ENCODE measurements at places on chromosomes 12 and 14.

- no peak for DNase-seq
Observed at GRCh38 chr14:27557445-27557844, 959.6 kb upstream of the NOVA1 start.

DNA sequence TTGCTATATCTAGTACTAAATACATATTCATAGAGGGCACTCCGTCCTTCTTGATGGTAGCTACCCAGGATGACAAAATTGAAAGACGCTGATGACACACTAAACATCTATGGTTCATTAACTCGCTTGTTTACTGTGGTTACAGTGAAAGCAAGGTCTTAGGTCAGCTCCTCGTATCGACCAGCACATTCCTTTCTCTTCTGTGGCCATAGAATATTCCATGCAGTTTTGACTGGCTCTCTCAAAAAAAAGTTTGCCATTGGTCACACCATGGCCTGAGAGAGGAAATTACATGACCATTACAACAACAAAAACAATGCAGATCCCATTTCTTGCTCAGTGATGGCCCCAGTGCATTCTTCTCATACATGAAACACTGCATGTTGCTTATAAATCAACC lies 411.4 kb upstream of the SOX5 start:
- no peak for DNase-seq

GRCh38 chr12:105888696-105889095 lies 250.1 kb downstream of the NUAK1 start:
- no peak for DNase-seq

GRCh38 chr12:116324654-116325335 lies 47.3 kb upstream of the MED13L start:
- DNase-seq, result no peak

- no peak for DNase-seq
Observed at GRCh38 chr12:26034371-26035142, 76.1 kb downstream of the RASSF8 start.

GRCh38 chr12:9615420-9616136 lies 7.9 kb upstream of the KLRB1 start:
- no peak for DNase-seq

DNA sequence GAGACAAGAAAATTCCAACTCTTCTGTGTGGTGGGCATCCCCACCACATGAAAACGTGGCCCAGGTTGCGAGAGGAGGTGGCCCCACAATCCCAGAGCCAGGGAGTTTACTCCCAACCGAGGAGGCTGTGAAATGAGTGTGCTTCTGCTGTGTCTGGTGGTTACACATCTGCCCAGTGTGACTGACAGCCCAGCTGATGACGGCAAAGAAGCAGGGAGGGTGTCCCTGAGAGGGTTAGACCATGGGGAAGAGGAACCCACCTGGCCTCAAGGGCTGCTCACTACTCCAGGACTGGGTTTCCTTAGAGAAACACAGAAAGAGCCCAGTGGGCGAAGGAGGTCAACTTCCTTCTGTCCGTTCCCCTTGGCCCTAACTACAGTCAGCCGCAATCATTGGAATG lies 24.6 kb downstream of the ZFP36L1 start:
- DNase-seq, result no peak

DNA sequence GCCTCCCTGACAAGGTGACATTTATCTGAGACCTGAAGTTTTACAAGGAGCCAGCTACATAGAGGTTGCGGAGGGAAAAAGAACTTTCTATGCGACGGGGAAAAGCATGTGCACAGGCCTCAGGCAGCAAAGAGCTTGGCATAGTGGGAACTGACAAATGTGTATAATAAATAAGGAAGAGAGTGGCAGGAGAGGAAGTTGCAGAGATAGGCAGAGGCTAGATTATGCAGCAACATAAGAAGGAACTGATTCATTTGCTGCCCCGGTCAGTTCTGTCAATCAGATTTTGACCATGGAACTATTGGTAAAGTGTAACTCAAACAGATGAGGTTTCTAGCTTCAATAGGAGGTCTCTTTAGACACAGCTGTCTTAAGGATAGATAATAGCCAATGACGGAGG lies 33.7 kb upstream of the RIC8B start:
- DNase-seq, result no peak

- no peak for DNase-seq
Observed at GRCh38 chr12:104232609-104233280, 17.2 kb downstream of the TXNRD1 start.

GRCh38 chr12:122965851-122966742 lies at the start of gene ABCB9:
Gene ABCB9 (minus strand): TSS chr12:122966463. CDS start chr12:122960235, 6,228 bp downstream.
- DNase-seq, result peak; percentile 82

- DNase-seq, result no peak
Observed at GRCh38 chr14:97806891-97807290, 1009.7 kb downstream of the VRK1 start.

GRCh38 chr14:54026671-54027070 lies 70.0 kb upstream of the BMP4 start:
- peak; percentile 50 for DNase-seq

GRCh38 chr12:33830070-33830469 lies 192.2 kb upstream of the ALG10 start:
- DNase-seq, result no peak

GRCh38 chr12:105931762-105932570 lies 206.8 kb downstream of the NUAK1 start:
- DNase-seq, result no peak

- no peak for DNase-seq
Observed at GRCh38 chr14:54942913-54943312, 40.3 kb upstream of the GCH1 start.

DNA sequence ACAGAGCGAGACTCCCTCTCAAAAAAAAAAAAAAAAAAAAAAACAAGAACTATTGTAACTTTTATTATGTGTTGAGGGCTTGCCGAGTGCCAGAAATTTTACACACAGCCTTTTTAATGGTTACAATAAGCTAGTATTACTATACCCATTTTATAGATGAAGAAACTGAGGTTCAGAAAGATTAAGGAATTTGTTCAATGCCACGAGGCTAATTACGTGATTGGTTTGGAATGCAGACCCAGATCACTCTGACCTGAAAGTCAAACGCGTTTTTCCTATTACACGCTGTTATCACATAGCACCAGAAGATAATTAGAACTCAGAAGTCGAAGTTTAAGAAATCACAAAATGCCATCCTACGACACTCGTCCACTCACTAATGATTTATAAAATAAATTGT lies 48.9 kb upstream of the RAP1B start:
- no peak for DNase-seq

DNA sequence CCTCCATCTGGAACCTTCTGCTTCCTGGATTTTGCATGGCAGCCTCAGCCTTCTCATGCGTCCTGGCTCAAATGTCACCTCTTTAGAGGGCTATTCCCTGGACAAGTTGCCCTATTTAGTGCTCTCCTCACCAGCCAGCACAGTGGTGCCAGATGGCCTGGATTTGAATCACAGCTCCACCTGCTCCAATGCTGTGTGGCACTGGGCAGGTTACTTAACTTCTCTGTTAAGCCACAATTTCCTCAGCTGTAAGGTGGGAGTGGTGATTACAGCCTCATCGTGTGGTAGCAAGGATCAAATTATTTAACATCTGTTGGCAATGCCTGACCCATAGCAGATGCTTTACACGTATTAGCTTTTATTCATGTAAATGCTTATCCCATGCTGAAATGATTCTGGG lies 16.7 kb upstream of the POP5 start:
- DNase-seq, result no peak

DNA sequence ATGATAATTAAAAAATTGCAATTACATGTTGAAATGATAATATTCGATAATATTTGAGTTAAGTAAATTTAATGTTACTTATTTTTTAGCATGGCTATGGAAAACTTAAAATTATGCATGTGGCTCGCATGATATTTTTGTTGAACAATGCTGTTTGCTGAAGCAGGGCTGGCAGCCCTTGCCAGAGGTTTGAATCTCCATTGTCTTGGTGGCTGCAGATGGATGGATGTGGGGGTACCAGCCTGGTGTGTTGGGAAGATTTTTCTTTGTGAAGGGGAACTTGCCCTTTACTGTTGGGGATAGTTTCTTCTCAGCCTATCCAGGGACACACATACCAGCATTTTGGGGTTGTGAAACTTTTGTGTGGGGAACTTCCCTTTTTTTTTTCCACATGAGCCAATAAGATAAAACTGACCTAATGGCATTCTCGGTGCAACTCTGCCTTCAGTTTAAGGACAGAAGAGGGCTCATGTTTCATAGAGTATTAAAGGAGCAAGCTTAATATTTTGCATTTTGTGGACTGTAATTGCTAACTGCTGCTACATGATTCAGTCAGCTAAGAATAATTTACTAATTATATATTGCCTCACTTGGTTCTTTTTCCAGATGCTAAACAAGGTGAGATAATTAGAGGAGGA lies 8.8 kb downstream of the RASSF3 start:
- no peak for DNase-seq

DNA sequence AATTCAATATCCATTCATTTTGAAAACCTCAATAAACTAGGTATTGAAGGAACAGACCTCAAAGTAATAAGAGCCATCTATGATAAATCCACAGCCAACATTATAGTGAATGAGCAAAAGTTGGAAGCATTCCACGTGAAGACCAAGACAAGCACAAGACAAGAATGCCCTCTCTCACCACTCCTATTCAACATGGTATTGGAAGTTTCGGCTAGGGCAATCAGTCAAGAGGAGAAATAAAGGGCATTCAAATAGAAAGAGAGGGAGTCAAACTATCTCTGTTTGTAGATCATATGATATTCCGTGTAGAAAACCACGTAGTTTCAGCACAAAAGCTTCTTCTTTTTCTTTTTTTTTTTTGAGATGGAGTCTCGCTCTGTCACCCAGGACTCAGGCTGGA lies 550.3 kb downstream of the FSCB start:
- no peak for DNase-seq

DNA sequence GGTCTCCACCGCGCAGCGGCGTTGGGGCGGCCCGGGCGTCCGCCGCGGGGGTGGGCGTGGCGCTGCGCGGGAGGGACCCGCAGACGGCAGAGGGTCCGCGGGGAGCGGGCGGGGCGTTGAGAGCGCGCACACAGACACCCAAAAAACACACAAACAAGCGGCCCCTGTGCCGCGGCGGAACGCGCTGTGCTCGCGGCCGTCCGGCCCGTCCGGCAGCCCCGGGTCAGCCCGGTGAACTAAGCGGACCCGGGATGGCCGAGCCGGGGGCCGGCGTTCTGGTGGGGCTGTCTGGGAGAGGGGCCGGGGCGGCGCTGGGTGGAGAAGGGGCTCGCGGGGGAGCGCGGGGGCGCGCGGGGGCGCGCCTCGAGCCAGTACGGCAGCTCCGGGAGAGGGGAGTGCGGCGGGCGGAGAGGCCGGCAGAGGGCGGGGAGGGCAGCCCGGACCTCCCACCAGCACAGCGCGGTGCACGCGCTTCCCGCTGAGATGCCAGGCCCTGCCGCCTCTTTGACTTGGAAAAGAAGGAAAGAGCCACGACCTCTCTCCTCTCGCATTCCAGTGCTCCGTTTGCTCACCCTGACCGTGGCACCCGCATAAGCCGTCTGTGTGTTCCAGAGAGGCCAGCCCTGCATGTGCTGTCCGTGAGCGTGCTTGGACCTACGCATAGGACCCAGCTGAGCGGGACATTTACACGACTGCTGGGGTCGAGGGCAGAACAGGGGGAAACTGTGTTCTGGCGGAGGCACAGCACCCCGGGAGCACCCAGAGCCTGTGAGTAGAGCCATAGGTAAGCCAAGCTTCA lies 10.3 kb downstream of the SLC6A12 start:
- DNase-seq, result no peak

DNA sequence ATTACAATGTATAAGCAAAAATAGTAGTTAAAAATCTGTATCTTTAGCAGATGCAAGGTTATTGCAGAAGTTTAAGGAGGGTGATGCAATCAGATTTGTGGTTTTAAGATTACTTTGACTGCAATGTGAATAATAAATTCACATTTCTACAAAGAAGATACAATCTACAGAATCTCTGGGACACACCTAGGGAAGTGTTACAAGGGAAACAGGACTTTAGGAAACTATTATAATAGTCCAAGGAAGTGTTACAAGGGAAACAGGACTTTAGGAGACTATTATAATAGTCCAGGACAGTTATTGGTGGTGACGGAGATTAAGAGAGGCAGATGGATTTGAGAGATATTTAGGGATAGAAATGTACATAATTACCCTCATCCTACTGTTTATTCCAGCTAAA lies 154.4 kb upstream of the GARIN6 start:
- no peak for DNase-seq

DNA sequence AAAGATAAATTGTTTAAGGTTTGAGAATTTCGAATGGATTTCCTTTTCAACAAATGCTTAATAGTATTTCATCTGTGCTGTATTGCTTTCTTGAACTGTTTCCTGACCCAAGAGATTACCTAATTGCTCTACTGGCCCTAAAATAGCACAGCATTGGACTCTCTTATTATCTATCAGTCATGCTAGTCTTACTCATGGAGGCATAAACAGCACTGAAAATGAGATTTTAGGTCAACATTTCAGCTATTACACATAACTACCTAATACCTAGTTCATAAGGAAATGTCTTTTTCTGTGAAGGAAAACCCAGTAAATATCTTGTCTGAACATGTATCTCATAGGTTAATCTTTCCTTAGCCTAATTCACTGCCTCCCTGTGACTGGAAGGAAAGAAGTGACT lies 4.3 kb upstream of the ABCD2 start:
- no peak for DNase-seq

- no peak for DNase-seq
Observed at GRCh38 chr12:104477510-104478390, 21.0 kb downstream of the CHST11 start.

DNA sequence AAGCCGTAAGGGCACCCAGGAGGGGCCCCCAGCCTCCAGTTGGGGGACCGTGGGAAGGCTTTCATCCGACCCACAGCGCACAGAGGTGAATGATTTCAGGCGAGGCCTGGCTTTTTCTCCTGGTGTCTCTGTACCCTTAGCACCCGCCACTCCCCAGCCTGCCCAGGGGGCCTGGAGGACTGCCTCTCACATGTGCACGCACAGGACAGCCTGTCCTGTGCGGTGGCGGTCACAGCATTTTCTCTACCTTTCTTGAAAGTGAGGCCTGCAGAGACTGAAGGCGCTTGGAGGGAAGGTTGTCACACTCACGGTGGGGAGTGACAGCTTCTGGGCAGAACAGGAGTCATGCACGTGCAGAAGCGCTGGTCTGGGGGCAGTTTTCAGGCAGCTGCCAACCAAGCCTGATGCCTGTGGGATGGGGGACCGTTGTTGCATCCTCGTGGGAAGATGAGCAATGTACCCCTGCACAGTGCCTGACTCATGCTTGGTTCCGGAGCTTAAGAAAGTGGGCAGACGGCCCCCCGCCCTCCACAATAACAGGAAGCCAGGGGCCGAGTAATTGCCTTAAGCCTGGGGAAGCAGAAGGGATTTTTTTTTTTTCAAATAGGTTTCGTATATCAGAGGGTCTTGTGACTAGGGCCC lies 148.1 kb downstream of the TSPAN9 start:
- DNase-seq, result no peak

DNA sequence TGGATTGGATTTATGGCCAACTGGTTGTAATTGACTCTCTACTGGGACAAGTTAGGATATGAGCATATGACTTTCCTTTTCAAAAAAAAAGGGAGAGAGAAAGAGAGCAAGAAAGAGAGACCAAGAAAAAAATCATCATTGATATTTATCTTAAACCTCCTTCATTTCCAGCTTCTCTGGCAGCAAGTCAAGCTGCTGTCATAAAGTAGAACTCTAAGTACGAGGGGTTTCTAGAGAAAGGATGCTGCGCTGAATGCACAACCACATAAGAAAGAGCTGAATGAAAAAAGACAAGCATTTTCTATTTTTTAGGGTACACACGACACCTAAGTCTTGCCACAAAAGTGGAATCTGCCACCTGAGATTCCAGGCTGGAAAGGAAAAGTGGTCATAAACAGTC lies 182.6 kb downstream of the SLC25A21 start:
- DNase-seq, result no peak

GRCh38 chr12:40834321-40834720 lies 142.1 kb downstream of the CNTN1 start:
- no peak for DNase-seq
